ENCODE measurements at places on chromosomes 4 and X. TPM values are rescaled to one million over a fixed set of nuclear protein-coding genes. Genes with fewer than 3 reads are reported as not detected.
A peak's percentile ranks its signal among the peaks of the same experiment; 100 is the strongest.

The CENPU gene
- total RNA-seq = 26.7 TPM

The NXF2 gene
- not detected for total RNA-seq

The HPSE gene
- total RNA-seq = 0.28 TPM

The LUZP4 gene
- not detected for total RNA-seq

The SSX3 gene
- not detected for total RNA-seq

The OTC gene
- total RNA-seq = not detected

- DNase-seq = no peak
These were observed 1.9 kb downstream of the STK26 start for GRCh38 chrX:132025041-132025440.

- no peak for DNase-seq
These were observed 11.2 kb downstream of the KLHL8 start for GRCh38 chr4:87209182-87209581.

GRCh38 chrX:107978707-107979307 lies 3.4 kb downstream of the TEX13B start:
- DNase-seq = peak; percentile 19

DNA sequence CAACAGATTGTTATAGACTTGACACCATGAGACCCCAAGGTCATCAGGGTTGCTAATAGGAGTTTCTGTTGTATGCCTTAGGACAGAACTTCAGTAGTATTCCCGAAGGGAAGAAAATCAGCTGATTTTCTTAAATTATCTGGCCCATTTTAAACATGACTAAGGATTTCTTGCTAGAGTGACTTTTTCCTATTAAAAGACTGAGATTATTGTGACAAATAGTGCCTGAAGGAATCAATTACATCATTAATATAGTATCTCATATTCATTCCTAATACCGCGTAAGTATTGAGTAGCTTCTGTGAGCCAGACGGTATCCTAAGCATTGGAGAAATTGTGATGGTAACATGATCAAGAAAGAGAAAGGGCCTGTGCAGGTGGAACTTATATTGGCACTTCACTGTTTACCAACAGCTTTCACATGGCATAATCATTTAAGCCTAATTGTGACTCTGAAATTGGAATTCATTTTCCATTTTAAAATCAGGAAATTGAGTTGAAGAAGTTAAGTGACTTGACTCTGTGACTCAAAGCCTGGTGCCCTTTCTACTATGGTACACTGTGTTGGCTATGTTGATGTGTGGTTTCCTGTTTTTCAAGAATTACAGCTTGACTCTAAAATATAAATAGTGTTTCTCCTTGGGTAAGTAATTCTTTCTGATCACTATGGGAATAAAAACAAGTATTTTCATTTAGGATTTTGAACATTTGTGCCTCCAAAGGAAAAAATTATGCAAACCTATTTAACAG lies 4.1 kb downstream of the AFF1 start:
- DNase-seq = no peak

DNA sequence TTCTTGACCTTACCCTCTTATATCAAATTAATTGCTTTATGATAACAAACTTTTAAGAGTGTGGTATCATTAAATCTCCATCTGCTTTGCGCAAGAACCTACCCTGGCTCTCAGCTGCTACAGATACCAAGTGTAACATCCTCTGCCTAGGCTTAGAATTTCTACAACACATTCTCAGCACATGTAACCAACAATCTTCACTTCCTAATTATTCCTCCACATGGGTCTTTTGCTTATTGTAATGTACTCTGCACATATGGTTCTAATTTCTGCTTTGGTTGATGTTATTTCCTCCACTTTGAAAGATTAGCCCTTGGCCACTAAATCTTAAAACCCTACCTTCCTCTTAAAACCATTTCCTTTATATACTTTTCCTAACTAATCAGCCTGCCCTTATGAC lies 242.4 kb downstream of the ARHGAP24 start:
- no peak for DNase-seq

DNA sequence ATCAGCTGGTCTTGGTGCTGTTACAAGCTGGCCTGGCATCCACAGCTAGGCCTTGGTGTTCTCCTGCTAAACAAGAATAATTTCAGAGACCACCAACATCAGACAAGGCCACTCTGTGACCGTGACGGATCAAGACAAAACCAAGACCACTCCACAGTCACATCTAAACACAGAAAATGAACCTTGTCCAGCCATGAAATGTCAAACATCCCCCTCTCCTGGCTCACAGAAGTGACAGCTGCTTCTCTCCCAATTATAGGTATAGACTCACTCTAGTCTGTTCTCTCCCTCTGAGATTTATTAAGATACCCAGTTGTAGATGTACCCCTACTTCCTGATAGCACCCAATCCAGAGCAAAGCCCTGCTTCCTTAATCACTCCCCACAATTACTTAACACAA lies 40.4 kb downstream of the EFHC2 start:
- DNase-seq = no peak

DNA sequence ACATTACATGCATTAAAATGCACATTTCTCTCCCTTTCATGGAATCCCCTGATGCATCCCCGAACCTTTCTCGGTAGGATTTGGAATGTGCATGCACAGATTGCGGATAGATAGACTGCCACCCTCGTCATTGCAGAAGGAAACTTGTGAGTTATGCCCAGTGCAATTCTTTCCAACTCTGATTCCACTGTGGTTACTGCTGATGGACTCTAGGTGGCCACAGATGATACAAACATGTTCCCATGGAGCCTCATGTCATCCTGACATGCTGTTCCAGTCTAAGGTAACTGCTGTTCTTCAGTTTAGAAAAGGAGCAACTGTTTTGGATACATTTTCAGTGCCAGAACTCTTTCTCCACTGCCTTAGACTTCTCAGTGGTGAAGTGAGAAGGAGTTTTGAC lies 9.1 kb upstream of the VCX3B start:
- no peak for DNase-seq
